ENCODE measurements at places on chromosomes 5 and 9.

- DNase-seq, result no peak
Observed at GRCh38 chr5:8729437-8729836, 816.4 kb downstream of the SEMA5A start.

DNA sequence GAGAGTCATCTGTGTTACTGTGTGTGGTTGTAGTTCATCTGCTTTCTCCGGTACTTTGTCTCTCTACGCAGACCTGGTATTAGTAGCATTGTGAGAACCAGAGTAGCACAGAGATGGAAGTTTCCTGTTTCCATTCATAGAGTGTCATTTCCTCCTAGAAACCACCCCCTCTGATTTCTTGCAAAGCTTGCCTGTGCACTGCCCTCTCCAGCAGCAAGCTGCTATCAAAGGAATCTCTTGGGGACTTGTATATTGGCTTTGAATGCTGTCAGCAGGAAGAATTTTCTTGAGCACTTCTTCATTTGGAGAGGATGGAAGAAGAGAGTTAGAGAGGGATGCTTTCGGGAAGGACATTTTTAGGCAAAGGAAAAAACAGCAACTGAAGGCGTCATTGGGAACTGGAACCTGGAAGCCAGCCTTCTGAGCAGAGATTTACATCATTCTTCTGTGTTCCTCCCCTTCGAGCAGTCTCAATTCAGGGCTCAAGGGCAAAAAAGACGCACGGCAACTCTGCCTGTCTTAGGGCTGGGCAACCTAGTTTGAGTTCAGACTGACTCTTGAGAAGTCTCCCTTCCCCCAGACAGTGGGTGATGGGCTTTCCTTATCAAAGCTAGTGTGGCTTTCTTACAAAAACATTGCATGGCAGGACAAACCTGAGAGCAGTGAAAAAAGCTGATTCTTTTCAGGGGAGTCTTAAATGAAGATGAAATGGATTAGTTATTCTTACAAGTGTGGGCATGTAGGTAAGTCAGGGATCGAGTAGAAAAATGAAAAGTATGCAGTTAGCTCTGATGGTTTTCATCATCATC, 226.3 kb downstream of the AOPEP start:
- peak; percentile 9 for DNase-seq

DNA sequence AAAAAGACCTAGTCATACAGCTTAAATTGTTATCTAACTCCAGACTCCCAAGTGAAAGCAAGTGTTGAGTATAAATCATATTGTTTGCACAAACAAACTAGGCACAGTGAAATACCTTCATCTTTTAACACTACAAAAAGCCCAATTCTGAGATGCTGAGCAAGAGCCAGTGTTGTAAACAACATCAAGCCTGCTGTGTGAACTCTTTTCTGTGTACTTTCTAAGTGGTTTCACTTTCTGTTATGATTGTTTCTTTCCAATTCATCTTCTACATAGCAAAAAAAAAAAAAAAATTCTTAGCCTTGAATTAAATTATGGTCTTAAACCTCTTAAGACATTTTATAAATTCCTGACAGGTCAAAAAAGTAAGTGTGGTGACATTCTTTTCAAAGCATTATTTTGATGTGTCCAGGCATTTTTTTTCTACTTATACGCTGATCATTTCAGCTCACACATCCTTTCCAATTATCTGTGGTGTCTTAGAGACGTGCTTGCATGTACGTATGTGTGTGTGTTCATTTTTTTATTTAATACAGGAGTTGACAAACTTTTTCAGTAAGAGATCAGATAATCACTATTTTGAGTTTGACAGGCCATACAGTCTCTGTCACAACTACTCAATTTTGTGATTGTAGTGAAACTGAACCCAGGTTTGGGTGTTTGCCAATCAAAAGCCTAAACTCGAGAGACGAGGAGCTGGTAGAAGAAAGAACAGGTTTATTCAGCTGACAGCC, 556.1 kb downstream of the CDH9 start:
- no peak for DNase-seq

- DNase-seq, result no peak
Observed at GRCh38 chr5:51397996-51398395, 14.7 kb downstream of the ISL1 start.

DNA sequence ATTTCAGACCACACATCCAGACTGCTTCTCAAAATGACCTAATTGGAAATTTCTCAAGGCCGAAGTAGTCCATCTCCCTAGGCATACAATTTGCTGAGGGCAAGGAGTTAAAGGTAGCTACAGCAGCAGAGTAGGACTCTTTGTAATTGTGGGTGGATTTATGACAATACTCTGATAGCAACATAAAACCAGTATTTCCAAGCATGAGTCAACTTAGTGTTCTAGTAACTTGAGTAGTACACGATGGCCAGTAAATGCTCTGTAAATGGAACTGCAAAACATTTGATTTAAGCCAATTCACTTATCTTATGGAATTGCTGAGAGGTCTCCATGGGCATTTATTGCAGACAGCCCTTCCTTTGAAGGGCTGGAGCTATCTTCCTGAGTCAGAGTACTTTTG, 352.2 kb downstream of the PLK2 start:
- DNase-seq, result no peak

GRCh38 chr5:136082390-136083193, 50.1 kb upstream of the SMAD5 start:
- DNase-seq, result peak; percentile 32

GRCh38 chr5:113215401-113216060, 219.3 kb downstream of the TSSK1B start:
- no peak for DNase-seq

DNA sequence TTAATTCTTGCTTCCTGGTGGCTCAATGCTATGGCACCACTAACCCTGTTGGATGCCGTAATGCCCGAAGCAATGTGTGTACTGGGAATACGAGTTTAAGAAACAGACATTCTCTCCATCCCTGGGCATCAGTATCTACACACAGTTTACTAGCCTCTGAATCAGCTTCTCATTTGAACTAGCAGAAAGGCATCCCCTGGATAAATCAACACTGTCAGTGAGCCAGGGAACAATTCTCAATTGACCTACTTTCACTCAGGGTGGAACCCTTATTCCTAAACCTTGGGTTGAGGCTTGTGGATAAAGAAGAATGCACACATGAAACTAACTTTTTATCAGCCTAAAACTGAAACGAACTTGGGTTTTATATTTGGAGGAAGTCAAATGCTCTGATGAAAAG, 331.0 kb downstream of the GADD45G start:
- no peak for DNase-seq

DNA sequence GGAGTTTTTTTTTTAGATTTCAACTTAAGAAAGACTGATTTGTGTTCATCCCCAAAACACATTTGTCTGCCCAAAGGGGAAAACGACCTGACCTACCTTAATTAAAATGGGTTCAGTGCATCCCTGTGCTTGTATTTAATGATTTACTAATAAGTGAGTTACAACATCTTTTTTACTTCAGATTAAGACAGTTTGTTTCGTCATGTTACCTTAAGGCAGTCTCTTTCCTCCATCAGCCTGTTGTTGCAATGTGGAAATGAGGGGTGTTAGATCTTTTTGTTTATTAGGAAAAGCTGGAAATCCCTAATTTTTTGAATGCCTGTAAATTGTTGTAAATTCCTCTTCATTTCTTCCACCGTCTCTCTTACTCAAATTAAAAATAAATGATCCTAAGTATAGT, 177.5 kb downstream of the GDNF start:
- no peak for DNase-seq

DNA sequence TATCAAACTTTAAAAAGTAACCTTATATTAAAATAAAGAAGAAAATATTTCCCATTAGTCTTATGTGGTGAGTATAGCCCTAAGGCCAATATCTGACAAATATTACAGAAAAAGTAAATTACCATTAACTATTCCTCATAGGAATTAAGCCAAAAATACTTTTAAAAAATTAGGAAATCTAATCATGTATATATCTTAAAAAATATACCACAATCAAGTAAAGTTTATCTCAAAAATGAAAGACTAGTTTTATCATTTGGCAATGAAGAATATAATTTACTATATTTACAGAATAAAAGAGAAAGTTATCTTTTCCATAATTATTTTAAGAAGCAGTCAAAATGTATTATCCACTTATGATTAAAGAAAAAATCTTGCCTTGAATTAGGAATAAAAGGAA, 458.8 kb upstream of the ZNF462 start:
- no peak for DNase-seq

Data from GM18507 (cell line).